ENCODE measurements at places on chromosomes 12 and 14.

DNA sequence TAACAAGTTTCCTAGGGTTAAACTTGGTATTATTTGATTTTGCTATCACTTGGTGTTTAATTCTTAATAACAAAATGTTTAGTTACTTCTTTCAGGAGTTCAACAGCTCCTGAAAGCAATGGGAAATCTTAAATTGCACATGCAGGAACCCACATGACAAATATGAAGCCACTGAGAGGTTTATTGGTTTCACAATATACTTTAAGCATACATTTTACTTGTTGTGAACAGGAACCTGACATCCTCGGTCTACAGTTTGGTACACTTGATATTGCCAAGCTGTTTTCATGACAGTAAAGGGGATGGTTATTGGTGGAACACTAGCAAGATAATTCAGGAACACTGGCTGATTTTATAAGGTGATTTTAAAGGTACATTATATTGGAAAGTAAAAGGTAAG, 46.2 kb downstream of the SLC38A1 start:
- DNase-seq: peak; percentile 19

GRCh38 chr12:22416801-22417200, 82.3 kb upstream of the ST8SIA1 start:
- no peak for DNase-seq

DNA sequence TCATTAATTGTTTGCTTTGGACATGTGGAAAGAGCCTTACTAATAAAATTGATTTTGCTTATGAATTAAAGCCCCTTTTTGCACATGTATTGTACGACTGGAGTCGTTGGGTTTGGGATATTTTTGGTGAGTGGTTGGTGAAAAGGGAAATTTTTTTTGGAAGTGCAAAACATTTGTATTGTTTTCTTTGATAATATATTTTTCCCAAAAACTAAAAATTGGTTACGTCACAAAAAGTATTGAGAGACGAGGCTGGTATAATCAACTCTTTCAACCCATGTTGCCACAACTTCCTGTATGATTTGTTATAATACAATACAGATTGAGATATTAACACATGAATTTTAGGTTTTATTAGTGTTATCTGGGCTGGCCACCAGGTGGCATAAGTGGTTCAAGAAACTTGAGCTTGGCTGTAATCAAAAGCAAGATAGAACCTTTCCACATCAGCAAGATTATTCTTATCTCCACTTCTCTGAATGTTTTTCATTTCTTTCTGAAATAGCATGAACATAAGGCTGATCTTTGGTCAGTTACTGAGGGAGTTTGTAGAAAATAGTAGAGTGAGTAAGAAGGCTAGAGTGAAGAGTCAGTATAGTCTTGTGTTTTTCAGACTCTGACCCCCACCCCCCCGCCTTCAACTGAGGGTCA, 8.7 kb downstream of the NGDN start:
- peak; percentile 81 for DNase-seq

DNA sequence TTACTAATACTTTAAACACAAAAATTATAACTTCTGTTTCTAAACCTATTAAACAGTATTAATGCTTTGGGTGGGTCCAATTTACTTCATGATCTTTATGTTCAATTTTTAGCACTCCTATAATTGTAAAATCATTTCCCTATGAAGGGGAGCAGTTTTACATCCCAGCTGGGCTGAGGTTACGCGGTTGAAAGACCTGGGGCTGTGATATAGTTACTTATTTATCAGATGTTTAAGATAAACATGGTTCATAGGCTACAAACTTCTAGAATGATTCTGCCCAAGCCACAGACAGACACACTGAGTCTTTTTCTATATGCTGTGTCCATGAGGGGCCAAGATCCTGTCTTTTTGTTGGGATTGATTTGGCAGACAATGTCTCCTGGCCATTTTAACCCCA, 44.4 kb downstream of the DYRK2 start:
- DNase-seq: no peak

GRCh38 chr14:23573384-23574015, 5.1 kb downstream of the JPH4 start:
- DNase-seq: no peak

DNA sequence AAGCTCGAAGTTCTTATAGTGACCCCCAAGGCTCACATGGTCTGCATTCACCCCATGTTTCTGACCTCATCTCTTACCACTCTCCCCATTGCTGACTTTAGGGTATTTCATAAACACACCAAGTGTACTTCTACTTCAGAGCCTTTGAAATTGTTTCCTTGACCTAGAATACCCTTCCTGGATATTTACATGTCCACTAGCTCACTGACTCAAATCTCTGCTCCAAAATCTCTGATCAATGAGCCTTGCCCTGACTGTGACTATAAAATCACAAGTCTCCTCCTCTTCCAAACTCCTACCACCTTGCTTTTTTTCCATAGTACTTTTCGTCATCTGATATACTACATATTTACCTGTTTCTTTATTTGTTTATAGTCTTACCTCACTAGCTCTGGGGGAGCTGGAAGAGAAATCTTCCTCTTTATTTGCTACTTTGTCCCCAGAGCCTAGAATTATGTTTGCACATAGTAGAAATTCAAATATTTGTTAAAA, 105.1 kb downstream of the RMST start:
- no peak for DNase-seq

- no peak for DNase-seq
These were observed 492.4 kb upstream of the TMPO start for GRCh38 chr12:98022961-98023360.

- DNase-seq: no peak
These were observed 296.2 kb downstream of the GPHN start for GRCh38 chr14:66804141-66804540.

DNA sequence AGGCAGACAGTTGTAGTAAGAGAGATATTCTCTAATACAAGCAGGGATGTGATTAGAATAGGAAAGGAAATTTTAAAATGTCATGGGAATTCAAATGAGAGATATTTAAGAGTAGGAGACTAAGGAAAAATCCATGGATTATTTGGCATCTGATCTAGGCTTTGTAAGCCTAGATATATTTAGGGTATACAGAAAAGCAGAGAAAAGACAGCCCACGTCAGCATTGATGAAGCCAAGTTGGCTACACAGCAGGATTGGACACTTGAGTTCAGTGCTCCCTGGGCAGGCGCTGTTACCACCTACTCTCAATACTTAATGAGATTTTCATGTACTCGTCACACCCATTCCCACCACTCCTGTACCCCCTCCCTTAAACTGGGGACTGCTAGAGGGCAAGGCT, 1.7 kb upstream of the KCNJ8 start:
- no peak for DNase-seq

DNA sequence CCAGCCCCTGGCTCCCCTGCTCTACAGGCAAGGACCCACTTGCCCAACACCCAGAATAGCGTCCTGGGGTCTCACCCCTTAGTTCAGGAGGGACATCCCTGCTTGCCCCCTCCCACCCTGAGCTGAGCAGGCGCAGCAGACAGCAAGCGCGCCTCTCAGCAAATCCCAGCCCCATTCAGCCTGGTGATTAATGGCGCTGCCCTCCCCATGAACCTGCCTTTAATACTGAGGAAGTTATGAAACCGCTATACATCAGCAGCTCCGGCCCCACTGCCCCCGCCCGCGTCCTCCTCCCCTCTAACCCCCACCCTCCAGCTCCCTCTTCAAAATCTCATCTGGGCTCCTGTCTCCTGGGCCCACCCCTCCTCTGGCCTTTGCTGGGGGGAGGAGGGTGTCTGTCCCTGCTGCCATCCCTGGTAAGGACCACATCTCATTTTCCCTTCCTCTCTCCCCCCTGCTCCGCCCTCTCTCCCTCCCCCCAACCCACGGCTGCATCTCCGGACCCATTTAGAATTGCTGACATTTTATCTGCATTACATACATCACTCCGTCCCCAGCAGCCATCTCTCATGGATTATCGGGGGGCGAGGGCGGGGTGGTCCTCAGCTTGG, 7.1 kb upstream of the SMUG1 start:
- no peak for DNase-seq

GRCh38 chr12:47891356-47891755, 13.4 kb downstream of the VDR start:
- no peak for DNase-seq

DNA sequence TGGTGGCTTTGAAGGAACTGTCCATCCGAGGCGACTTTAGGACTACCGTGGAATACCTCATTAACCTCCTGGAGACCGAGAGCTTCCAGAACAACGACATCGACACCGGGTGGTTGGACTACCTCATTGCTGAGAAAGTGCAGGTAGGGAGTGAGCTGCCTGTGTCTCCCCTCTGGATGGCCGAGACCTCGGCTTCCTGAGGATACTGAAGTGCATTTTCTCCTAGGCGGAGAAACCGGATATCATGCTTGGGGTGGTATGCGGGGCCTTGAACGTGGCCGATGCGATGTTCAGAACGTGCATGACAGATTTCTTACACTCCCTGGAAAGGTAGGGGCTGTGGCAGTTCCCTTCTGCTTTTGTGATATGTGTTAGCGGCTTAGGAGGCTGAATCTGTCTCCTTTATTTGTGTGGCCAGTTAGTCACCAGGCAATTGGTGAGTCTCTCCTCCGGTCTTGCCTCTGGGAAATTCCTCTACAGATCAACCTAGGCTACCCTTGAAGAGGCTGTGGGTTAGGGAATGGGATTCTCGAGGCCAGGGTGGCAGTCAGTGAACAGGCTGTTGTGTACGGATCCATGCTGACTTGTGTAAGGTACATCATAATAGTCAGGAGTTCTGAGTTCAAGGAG, 75.3 kb downstream of the ACACB start:
- DNase-seq: no peak

DNA sequence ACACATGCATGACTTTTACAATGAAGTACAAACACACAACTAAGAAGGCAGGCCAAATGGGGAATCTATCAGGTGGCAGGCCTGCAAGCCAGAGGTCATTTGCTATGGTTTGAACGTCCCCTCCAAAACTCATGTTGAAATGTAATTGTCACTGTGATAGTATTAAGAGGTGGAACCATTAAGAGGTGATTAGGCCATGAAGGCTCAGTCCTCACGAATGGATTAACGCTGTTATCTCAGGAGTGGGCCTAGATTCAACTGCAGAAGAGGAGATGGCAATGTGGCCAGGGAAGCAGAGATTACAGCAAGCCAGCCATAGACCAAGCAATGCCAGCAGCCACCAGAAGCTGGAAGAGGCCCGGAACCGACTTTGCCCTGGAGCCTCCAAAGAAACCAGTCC, 13.5 kb upstream of the ACTR6 start:
- DNase-seq: no peak

GRCh38 chr12:89544681-89545184, 18.9 kb upstream of the POC1B start:
- DNase-seq: no peak

- DNase-seq: no peak
These were observed 194.6 kb upstream of the KRR1 start for GRCh38 chr12:75705749-75706711.

Data from CD4-positive, alpha-beta T cell treated with Interleukin-2 at 100 ng/mL for 4 hours (primary cell).